Activated CD4-positive, CD25-positive, alpha-beta regulatory T cell (primary cell): ENCODE measurements at places on chromosomes 2 and 18.
A peak's percentile ranks its signal among the peaks of the same experiment; 100 is the strongest.

GRCh38 chr2:207041786-207042554, 102.7 kb downstream of the CPO start:
- DNase-seq: no peak

DNA sequence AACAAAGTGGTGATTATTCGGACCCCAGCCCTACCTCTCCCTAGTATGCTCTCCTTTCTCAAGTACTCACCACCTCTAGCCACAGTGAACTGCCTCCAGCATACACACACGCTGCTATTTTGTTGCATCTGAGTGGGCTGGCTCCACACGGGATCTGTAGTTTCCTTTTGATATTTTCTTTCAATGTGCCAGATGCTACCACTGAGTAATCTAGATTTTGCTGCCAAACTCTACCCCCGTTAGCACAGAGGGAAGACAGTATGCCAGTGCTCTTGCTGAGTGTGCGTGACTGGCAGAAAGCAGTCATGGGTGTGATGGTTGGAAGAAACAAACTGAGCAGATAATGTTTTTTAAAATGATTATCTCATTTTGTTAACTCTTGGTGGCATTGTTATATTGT, 11.6 kb downstream of the CFLAR start:
- DNase-seq: no peak

- DNase-seq: no peak
These were observed 22.5 kb upstream of the RMND5A start for GRCh38 chr2:86697551-86698104.

DNA sequence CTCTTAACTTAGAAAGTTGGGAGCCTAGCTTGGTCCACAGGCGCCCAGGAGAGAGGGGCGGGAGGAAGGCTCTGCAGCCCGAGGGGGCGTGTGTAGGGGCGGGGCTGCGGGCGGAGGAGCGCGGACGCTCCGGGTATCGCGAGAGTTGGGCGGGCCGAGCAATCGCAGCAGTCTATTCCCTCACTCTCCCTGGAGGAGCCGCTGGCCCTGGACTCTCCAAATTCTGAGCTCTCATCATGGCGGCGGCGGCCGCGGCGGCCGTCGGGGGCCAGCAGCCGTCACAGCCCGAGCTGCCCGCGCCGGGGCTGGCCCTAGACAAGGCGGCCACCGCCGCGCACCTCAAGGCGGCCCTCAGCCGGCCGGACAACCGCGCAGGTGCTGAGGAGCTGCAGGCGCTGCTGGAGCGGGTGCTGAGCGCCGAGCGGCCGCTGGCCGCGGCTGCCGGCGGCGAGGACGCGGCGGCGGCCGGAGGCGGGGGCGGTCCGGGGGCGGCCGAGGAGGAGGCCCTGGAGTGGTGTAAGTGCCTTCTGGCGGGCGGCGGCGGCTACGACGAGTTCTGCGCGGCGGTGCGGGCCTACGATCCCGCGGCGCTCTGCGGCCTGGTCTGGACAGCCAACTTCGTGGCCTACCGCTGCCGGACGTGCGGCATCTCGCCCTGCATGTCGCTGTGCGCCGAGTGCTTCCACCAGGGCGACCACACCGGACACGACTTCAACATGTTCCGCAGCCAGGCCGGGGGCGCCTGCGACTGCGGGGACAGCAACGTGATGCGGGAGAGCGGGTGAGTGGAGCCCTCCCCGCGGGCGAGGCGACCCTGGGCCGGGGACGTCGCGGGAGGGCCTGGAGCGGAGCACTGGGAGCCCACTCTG, at the start of gene UBR3:
TSS of gene UBR3 (plus strand) at position 183 of the 869 bp plus-strand sequence. CDS start at position 237, 54 bp downstream.
- peak; percentile 79 for DNase-seq

DNA sequence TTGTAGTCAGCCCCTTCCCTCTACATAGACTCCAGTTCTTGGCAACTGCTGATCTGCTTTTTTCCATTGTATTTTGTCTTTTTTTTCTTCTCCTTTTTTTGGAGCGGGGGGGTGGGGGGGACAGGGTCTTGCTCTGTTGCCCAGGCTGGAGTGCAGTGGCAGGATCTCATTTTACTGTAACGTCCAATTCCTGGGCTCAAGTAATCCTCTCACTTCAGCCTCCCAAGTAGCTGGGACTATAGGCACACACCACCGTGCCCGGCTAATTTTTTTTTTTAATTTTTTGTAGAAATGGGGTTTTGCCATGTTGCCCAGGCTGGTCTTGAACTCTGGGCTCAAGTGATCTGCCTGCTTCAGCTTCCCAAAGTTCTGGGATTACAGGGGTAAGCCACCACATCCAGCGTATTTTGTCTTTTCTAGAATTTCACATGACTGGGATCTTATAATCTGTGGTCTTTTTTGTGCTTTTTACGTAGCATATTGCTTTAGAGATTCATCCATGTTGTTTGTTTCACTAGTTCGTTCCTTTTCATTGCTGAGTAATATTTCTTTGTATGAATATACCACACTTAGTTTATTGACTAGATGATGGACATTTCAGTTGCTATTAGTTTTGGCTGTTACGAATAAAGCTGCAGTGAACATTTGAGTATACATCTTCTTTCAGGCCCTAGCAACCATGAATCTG, 17.9 kb downstream of the EML4 start:
- no peak for DNase-seq

- DNase-seq: no peak
These were observed 24.5 kb downstream of the IMPA2 start for GRCh38 chr18:12005538-12006487.

- no peak for DNase-seq
These were observed 6.9 kb upstream of the ZFAND2B start for GRCh38 chr2:219199470-219200211.

DNA sequence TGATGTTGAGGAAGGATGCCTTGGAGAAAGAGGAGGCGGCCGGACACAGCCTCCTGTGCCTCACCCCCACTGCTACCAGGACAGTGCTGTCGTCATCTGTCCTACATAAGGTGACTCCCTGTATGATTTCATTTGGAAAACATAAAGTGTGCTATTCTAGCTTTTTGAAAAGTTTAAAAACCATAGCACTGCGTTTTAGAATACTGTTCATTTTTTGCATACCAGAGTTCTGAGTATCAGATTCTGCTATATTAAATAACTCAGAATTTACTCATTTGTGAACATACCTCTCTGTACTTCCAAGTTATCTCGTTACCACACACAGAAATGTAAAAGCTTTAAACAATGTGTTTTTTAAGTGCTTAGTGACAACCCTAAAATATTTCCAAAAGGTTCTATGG, 302.9 kb downstream of the LRRTM1 start:
- no peak for DNase-seq

DNA sequence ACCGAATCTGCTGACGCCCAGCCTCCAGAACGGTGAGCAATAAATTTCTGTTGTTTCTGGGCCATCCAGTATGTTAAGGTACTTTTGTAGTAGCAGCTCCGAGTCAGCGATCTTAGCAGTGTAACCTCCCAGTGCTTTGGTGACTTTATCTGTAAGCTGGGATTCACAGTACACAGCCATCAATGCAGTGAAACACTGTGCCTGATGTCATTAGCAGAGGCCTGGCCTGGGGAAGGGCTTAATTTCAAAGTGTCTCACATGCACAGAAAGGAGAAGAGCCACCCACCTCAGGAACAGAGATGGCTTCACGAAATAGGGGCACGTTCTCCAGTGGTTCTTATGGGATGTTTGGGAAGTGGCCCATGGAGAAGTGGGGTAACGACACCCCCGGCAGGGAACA, 281.2 kb downstream of the PHLPP1 start:
- DNase-seq: no peak

DNA sequence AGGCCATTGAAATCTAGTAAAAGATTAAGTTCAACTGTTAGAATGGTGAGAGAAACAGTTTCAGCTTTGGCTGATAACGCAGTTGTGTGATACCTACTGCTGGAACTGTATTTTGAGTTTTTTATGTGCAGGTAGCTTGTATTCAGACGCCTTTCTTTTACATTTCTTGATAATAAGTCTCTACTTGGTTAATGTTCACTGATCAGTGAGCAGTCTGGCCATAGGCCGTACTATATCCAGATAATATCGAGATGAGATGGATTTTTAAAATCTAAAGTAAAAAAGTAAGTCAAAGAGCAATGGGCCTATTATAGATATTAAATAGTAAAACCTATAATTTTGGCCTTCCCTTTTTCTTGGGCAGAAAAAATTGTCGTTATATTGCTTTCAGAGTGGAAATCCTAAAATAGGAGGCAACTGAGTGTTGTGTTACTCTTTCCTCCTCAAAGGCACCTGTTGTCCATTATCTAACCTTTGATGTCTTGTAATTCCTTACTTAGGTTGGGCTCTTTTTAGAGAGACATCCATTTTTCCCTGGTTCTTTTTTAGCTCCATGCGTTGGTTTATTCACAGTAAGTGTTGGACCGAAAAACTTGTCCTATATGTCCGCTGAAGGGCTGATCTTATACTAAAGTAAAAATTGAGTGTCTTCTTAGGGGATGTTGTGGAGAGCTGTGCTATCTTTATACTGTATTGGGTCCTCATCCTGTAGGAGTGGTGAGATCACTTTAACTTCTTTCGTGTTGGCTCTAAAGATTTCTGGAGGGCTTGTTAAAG, 1.7 kb downstream of the EML4 start:
- DNase-seq: no peak

DNA sequence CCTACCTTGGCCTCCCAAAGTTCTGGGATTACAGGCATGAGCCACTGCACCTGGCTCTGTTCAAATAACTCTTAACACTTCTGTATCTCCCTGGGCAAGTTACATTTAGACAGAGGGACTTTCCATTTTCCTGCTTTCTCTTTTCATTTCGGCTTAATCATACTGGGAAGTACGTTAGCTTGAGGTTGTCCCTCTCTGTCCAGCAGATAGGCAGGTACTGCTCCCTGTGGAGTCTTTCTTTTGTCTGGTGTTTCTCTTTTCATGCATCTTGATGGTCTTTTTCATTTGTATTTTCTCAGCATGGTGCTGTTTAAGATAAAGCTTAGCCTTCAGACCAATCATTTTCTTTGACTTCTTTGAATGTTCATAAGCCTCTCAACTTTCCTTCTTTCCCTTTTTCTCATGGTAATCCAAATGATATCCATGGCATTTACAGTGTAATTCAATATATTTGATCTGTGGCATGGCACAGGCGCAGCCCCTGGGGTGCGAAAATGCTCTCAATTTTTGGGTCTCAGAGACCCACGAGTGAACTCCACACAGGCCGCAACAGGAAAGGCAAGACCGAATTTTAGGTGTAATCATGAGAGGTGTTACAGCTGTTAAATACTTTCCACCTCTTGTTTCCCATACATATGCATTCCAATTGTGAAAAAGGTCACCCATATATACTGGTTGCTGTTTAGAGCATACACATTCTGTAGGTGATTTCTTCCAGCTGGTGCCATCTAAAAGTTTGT, 99.9 kb upstream of the MYO3B start:
- DNase-seq: no peak

DNA sequence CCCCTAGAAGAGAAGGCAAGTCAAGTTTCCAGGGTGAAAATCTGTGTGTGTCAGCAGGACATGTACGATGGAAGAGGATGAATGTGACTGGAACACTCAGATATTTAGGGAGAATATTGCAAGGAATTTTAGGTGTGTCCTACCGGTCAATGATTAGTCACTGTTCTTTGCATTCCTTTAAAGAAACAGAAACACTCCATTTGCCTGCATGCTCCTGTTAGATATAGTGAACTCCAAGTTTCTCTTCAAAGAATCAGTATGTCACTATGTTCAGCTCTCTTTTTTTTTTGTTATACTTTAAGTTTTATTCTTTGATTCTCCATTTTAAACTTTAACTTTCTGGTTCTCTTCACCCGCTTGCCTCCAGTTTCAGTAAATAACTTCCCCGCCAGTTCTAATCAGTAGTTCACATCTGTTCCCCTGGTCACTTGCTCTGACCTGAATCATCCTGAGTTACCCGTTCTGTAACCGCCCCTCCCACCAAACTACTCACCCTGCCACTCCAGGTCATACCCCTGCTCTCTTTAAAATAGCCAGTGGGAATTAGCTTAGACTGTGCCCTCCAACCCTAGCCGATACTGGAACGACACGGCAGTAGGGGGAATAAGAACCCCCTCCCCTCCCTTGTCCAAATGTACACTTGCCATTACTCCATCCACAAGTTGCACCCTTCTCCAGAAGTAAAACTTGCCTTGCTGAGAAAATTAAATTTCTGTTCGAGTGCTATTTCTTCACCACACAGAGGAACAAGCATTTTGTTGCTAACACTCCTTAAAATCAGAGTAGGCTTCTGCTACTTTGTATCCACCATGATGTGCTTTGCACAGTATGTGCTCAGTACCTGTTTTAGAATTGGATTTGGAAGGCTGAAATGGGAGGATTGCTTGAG, 268.4 kb downstream of the METTL4 start:
- DNase-seq: no peak

DNA sequence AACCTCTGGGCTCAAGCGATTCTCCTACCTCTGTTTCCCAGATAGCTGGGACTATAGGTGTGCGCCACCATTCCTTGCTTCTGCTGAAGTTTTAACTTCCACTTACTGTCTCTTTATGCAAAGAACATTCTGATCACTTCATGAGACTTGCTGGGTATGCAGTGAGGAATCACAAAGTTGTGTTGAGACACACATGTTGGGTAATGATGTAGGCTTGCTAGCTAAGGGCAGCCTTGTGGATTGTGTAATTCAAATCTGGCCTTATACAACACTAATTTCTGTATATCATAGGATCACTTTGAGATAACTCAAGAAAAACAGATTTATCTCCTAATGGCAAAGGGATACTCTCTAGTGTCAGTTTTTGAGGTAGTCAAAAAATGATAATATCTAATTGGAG, 24.2 kb downstream of the XRCC5 start:
- DNase-seq: no peak

GRCh38 chr18:13649397-13650390, 76.7 kb downstream of the FAM210A start:
- no peak for DNase-seq

DNA sequence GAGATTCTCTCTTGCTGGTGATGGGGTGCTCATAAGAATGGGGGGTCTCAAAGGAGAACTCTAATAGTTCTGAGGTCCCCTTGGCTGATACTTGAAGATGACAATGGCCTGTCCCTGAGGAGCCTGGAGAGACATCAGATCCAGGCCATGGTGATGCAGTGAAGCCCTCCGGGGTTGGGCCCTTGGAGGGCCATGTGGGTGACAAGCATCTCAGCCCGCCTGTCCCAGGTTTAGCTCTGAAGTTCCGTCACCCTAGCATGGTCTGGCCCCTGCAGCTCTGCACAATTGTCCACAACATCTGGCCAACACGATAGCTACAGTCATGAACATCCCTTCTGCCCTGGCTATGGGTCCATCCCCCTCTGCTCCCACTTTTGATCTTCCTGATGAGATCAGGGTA, 202.8 kb upstream of the HS6ST1 start:
- DNase-seq: no peak

DNA sequence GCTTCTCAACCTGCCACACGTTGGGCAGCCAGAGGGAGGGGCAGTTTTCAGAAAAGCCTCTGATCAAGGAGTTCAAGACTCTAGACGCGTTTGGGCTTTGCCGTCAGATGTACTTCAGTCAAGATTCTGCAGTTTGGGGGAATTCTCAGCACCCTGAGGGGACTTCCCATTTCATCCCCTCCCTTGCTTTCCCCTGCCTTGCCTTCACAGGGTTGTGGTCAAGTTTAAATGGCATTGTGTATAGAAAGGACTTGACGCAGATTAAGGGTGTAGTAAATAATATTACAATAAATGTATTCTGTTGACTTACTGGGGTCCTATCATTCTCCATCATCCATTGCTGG, 198.3 kb upstream of the NABP1 start:
- no peak for DNase-seq
